Bone marrow (tissue), 2 donors: ENCODE measurements at places on chromosomes 12 and 14.

DNA sequence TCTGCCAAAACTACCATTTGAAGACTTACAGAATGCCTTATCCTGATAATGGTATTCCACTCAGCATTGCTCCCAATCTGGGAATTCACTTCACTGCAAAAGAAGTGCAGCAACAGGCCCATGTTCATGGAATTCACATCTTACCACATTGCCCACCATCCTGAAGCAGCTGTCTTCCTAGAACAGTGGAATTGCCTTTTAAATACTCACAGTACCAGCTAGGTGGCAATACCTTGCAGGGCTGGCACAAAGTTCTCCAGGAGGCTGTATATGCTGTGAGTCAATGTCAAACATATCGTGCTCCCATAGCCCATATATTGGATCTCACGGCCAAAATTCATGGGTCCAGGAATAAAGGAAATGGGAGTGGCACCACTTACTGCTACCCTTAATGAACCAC is 83.8 kb upstream of the PLEKHG7 start:
- no peak for DNase-seq

GRCh38 chr14:87052646-87053225 is 940.2 kb downstream of the GALC start:
- no peak for DNase-seq

DNA sequence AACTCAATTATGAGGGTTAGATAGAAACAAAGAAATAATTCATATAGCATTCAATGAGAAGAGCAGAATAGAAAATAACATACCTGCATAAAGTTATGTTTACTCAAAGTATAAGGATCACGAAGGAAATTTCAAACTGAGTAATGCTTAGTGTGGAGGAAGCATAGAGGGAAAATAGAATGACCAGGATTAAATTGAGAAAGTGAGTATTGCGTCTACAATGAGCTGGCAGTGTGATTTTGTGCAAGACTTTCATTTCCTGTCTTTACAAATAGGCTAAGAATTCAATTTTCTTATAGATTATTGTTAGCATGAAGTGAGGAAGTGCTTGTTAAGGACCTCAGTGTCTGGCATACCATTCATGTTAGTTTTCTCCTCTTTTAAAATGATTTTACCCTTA is 12.0 kb downstream of the ADGRD1 start:
- DNase-seq: no peak

GRCh38 chr12:32522331-32523221 is 123.2 kb downstream of the FGD4 start:
- peak; percentile 29 for DNase-seq

- DNase-seq: no peak
Observed at GRCh38 chr12:48197549-48197970, 5.5 kb downstream of the OR10AD1 start.

DNA sequence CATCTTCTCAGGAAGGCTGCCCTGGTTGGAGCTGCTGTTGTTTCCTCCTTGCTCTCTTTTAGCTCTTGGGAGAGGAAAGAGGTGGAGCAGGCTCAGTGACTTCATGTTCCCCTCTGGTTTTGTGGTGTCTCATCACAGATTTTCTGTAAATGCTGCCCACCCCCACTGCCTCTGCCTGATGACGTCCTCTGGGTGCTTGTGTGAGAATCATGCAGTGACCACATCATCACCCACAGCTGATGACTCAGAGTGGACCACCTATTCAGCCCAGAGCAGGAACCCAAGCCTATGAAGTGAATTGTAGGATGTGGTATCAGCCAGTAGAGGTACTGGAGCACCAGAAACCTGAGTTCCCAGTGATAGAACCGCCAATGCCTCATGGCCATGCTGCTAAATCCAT is at the start of gene GZMB:
Gene GZMB, minus strand, starts transcription at position 33 of the 400 bp plus-strand sequence. Its CDS starts 30 bp downstream, at position 3.
- DNase-seq: no peak

GRCh38 chr14:60566101-60566500 is 57.2 kb downstream of the SIX6 start:
- no peak for DNase-seq

GRCh38 chr12:31797230-31797872 is 68.5 kb upstream of the AMN1 start:
- no peak for DNase-seq

- no peak for DNase-seq
Observed at GRCh38 chr12:30847259-30847658, 79.3 kb upstream of the TSPAN11 start.
